C1 segment of cervical spinal cord (tissue), 14 donors: ENCODE measurements at places on chromosomes 13 and 19.

DNA sequence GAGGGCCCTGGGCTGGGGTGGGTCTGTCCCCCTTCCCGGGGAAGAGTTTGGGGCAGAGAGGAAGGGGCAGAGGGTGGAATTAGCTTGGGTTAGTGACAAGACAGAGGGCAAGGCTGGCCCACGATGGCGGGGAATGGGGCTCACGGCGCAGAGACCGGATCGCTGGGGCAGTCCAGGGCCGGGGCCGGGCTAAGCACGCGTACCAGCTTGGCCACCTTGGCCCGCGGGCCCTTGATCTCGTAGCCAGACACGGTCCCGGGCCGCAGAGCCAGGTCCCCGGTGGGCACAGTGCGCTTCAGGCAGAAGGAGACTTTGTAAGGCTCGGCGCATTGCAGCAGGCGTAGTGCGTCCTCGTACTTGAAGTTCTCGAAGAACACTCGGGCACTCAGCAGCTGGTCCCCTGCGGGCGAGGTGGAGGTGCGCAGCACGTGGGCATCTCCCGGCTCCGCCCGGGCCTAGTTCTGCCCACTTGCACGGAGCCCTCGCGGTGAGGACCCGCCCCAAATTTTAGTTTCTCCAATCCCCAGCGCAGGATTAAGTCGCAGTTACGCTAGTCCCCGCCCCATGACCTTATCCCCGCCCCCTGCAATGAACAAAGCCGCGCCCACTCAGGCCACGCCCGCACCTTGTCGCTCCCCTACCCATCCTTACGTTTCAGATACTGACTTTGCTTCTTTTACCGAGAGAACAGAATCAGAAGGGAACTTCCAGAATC, 8.6 kb upstream of the HIPK4 start:
- no peak for DNase-seq

- no peak for DNase-seq
Observed at GRCh38 chr13:43751624-43752023, 35.1 kb downstream of the ENOX1 start.

DNA sequence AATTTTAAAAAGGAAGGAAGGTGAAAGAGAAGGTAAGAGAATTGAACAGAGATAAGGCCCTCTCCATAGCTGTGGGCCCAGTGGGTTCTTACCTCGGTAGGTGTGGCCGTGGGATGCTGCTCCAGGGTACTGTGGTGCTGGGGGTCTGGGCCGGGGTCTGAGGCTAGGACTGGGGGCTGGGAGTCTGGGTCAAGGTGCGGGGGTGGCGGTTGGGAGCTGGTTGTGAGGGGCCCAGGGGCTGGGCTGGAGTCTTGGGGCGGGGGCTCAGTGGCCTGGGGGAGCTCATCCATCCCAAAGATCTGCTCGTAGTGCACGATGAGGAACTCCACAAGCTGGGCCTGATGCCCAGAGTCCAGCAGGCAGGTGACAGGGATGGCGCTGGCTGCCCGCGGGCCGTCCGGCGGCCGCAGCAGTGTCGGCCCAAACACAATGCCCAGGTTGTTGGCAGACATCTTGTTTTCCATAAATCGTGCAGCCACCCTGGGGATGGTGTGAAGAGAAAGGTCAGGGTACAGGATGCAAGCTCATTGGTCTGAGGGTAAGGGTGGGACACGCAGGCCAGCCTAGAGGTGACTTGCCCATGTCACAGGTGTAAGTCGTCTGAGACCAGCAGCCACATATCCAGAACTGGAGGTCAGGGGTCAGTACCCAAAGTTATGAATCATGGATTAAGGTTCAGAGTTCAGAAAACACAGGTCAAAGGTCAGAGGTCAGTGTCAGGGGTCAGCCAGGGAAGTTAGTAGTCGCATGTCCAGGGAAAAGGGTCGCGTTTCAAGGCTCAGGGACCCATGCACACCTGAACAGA, 5.9 kb upstream of the LPAR2 start:
- no peak for DNase-seq

DNA sequence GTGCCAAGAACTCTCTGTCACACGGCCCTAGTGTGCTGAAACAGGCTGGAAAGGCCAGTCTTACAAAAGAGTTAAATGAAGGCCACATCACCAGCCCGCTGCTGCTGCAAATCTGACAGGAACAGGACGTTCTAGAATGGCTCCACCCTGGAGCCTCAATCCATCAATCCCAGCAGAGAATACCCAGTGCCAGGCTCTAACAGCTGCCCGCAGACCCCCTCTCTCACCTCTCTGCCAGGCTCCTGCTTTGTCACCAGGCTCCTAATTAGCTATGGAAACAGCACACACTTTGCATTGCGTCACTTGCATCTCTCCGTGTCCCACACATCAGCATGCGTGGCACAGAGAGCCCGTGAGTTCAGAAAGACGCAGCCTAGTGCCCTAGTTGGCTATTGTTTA, 314.1 kb downstream of the FOXO1 start:
- peak; percentile 59 for DNase-seq

DNA sequence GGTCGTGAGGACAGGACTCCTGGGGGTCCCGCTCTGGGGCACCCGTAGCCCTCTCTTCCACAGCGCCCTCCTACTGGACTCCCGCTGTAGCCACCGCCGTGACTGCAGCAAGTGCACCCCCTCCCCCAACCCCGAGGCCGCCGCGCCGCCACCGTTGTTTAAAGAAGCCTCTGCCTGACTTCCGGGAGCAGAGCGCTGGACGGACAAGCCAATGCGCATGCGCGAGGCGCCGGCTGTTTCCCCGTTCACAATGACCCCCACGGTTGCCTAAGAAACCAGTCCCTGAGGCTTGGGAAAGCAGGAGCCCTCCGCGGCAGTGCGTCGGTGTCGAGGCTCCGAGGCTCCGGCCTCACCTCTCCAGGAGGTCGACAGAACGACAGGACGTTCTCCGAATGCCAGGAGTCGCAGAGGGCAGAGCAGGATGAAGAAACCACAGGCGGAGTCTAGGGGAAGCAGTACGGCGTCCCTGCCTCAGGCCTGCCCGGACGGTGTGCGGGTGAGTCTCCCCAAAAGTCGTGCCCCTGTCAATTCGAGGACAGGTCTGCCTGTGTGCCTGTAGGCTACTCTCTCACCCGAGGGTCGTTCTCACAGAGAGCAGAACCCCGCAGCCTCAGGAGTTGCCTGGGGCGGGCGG, 70.5 kb upstream of the ZNF420 start:
- DNase-seq: peak; percentile 10

DNA sequence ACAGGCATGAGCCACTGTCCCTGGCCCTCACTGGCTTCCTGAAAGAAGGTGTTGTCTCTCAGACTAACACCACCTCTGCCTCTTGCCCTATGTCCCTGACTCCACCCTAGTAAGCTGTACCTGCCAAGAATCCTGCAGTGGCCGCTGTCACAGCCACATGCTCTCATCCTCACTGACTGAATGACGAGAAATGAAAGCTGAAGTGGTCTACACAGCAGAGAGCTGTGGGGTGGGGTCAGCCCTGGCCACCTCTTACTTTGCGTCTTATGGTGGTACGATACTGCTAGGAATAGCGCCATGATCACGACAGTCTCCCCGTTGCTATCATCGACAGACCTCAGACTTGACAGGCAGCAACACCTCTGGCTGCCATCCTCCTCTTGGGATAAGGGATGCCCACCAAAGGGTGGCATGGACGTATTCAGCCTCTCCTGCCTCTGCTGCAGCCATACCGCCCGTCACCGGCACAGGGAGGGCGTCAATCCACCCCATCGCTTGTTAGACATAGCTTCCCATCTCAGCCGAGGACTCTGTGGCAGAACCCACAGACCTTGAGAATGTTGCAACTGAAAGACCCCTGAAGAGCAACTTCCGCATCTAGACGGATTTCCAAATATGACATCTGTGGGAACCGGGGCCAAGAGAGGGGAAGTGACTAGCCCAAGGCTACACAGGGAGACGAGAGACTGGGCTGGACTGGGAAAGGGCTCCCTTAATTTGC, 809 bp downstream of the MYO1F start:
- DNase-seq: no peak

DNA sequence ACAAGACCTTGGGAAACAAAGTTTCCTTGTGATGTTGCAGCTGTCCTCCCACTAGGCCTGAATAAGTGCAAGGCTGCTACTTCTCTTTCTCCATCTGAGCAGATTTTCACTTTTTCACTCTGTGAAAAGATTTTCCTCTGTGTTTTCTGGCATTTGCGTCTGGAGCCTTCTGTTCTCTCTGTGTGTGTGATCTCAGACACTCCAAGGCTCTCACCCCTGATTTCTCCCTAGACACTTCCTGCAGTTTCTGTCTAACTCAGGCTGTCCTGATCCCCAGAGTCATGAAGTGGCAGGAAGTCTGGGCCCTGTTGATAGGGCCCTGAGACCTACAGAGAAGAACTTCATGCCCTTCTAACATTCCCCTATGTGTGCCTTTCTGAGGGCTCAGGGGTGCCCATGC, 37.2 kb downstream of the SIGLEC7 start:
- no peak for DNase-seq

DNA sequence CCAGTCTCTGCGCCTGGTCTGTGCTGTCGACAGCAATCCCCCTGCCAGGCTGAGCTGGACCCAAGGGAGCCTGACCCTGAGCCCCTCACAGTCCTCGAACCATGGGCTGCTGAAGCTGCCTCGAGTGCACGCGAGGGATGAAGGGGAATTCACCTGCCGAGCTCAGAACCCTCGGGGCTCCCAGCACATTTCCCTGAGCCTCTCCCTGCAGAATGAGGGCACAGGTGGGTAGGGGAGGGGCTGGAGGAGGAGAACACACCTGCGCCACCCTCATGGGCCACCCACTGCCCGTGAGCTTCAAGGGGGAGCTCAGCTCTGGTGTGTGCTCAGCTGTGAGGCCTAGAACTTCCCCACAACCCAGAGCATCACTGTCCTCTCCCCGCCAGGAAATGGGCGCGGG, 38.6 kb upstream of the CD33 start:
- no peak for DNase-seq

DNA sequence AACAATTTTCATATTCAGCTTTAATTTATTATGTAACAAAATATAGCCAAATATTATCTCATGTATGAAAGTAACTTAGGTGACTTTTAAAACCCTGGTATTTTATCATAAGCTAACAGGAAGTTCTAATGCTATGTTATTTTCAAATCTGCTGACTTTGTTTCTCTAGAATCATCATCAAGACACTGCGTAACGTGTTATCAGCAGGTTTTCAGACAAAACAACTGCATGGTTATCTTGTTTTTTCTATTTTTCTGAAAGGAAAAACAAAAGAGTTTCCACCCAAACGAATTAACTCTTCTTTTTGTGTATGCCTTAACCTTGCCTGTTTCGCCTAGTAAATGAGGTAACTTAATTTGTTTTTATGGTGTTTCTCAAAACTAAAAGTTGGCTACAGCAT, 156.3 kb downstream of the TBC1D4 start:
- DNase-seq: no peak

DNA sequence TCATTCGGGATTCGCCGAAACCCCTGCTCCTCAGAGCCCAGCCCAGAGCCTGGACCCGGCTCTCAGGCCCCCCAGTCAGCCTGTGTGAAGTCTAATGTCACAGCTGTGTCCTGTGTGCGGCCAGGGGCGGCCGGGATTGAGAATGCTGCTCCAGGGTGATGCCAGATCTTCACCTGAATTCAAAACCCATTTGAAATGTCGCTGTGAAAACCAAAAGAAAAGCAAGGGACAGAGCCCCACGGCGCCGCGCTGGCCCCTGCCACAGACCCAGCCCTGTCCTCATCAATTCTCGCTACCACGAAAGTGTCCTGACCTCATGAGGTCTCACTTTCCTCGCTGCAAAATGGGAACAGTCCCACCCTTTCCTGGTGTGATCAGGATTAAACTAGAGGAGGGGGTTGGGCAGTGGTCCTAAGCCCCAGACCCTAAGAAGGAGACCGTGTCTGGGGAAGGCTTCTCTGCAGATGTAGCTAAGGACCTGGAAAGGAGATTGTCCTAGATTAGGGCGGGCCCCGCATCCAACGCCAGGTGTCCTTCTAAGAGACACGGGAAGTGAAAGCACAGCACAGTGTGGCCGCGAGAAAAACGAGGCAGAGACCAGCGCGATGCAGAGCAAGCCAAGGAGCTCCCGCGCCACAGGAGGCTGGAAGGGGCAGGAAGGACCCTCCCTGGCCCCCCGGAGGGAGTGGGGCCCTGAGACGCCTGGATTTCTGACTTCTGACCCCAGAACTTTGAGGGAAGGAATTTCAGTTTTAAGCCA, 34.0 kb upstream of the SPACA7 start:
- DNase-seq: no peak

- no peak for DNase-seq
Observed at GRCh38 chr13:34822650-34823049, 119.4 kb upstream of the NBEA start.

- no peak for DNase-seq
Observed at GRCh38 chr19:17843292-17843827, 4.4 kb downstream of the JAK3 start.

GRCh38 chr13:92566767-92567166, 659.8 kb upstream of the GPC6 start:
- no peak for DNase-seq

DNA sequence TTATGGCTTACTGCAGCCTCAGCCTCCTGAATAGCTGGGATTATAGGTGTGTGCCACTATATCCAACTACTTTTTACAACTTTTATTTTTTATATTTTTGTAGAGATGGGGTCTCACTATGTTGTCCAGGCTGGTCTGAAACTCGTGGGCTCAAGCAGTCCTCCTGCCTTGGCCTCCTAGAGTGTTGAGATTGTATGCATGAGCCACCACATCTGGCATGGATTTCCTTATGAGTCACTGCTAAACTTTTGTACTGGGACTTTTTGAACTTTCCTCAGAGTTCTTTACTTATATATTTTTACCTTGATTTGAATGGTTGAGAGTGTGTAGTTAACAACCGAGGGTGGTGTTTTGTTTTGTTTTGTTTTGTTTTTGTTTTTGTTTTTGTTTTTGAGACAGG, 33.4 kb downstream of the DNAJC3 start:
- no peak for DNase-seq

- DNase-seq: no peak
Observed at GRCh38 chr13:50613356-50613831, 230.1 kb downstream of the DLEU7 start.

GRCh38 chr13:31986676-31987470, 44.7 kb upstream of the FRY start:
- no peak for DNase-seq

- DNase-seq: peak; percentile 40
Observed at GRCh38 chr19:10226376-10227025, 4.6 kb downstream of the S1PR2 start.

GRCh38 chr19:18596752-18597157, 8.2 kb downstream of the REX1BD start:
- DNase-seq: no peak

- no peak for DNase-seq
Observed at GRCh38 chr19:51719251-51719988, 4.4 kb downstream of the HAS1 start.

- no peak for DNase-seq
Observed at GRCh38 chr19:9861503-9861902, 26.4 kb downstream of the PIN1 start.

DNA sequence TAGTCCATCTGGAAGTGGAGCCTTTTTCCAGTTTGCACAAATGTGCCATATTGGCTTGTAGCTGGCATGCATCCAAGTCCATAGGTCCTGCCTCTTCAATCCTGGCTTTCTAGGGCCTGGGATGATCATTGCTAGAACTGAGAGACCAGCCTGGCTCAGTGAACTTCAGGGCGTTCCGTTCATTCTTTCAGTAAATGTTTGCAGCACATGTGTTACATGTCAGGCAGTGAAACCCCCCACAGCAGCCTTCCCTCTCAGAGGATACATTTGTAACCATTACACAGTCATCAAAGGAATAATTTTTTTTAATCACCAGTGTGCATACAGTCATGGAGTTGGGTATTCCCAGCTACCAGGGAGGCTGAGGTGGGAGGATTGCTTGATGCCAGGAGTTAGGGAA, 9.7 kb downstream of the FUT2 start:
- no peak for DNase-seq

- no peak for DNase-seq
Observed at GRCh38 chr13:40389081-40389641, 277.3 kb downstream of the FOXO1 start.
